Suprapubic skin (tissue), 4 donors: ENCODE measurements at places on chromosomes 1 and 21. TPM values are rescaled to one million over a fixed set of nuclear protein-coding genes. Genes with fewer than 3 reads are reported as not detected.

Gene MYOG
- not detected for total RNA-seq

Gene OR2T11
- 1.2 TPM for total RNA-seq

Gene BRDT
- not detected for total RNA-seq

Gene AGPAT3
- total RNA-seq = 64.2 TPM

Gene LORICRIN
- total RNA-seq = 257 TPM

Gene CLCA4
- total RNA-seq = 1.9 TPM

Gene RRAGC
- total RNA-seq = 22.2 TPM

Gene ASCL5
- not detected for total RNA-seq

Gene LHX8
- total RNA-seq = not detected

Gene PROX1
- total RNA-seq = 1.1 TPM

Gene CFAP126
- total RNA-seq = not detected

Gene OR6N1
- not detected for total RNA-seq

Gene RGS8
- total RNA-seq = not detected

Gene SPRR2A
- total RNA-seq = not detected

Gene FAM43B
- total RNA-seq = not detected

Gene DMBX1
- 0.25 TPM for total RNA-seq

Gene HSD3B2
- total RNA-seq = 0.72 TPM

Gene SPATA46
- total RNA-seq = not detected

Gene ZNF281
- total RNA-seq = 9.1 TPM

Gene WNT3A
- 2.8 TPM for total RNA-seq

Gene PPIAL4G
- not detected for total RNA-seq

Gene THEM5
- 65.7 TPM for total RNA-seq

Gene ATP1A2
- 4.2 TPM for total RNA-seq

Gene S100A7
- 5.1 TPM for total RNA-seq

Gene GBP5
- not detected for total RNA-seq

Gene YY1AP1
- 85.0 TPM for total RNA-seq

Gene CXADR
- total RNA-seq = 123 TPM

Gene KCND3
- 11.4 TPM for total RNA-seq

Gene OLIG2
- not detected for total RNA-seq

Gene CBS
- total RNA-seq = 3.3 TPM

Gene PTPRC
- 8.6 TPM for total RNA-seq

Gene ASAP3
- total RNA-seq = 74.7 TPM

Gene NOTCH2
- 167 TPM for total RNA-seq

Gene ERI3
- total RNA-seq = 33.4 TPM

Gene S100B
- total RNA-seq = 15.2 TPM

Gene LCE1B
- total RNA-seq = 178 TPM

Gene IL10
- 0.49 TPM for total RNA-seq

Gene ZFP69B
- 0.55 TPM for total RNA-seq

Gene CRNN
- 7.2 TPM for total RNA-seq

Gene C8B
- not detected for total RNA-seq

Gene S100A8
- 38.4 TPM for total RNA-seq
